ENCODE measurements at places on chromosomes 2 and 18.
A peak's percentile ranks its signal among the peaks of the same experiment; 100 is the strongest.

- peak; percentile 87 for DNase-seq
Measured at GRCh38 chr2:24360050-24360962, at the start of gene ITSN2. Gene ITSN2, minus strand, starts transcription at chr2:24360536. Its CDS starts 32,454 bp downstream, at chr2:24328082.

DNA sequence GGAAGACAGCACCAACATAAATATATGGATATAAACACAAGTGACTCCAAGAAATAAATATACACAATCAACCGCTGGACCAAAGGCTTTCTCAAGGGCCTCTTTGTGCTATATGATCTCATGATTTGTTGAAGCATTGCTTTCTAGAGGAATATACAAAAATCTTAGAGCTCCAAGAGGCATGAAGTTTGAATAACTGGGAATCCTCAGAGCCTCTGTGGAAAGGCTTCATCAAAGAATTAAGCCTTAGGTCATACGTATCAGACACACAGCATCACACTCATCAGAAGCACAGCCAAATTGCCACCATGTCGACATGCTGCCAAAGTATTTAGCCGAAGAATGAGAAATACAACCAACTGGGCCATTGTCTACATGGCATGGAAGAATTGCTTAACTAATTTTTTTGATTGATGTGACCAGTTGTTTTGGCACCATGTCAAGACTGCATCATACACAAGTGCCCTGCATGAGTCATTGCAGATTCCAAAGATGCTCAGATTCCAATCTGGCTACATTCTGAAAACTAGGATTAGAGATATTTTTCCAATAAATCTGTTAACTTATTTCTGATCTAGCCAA is 860.6 kb upstream of the ZEB2 start:
- no peak for DNase-seq

GRCh38 chr18:76495006-76495370 is at the start of gene ZNF516:
Gene ZNF516, minus strand, starts transcription at chr18:76495242. Its CDS starts 52,188 bp downstream, at chr18:76443054.
- DNase-seq = peak; percentile 51

DNA sequence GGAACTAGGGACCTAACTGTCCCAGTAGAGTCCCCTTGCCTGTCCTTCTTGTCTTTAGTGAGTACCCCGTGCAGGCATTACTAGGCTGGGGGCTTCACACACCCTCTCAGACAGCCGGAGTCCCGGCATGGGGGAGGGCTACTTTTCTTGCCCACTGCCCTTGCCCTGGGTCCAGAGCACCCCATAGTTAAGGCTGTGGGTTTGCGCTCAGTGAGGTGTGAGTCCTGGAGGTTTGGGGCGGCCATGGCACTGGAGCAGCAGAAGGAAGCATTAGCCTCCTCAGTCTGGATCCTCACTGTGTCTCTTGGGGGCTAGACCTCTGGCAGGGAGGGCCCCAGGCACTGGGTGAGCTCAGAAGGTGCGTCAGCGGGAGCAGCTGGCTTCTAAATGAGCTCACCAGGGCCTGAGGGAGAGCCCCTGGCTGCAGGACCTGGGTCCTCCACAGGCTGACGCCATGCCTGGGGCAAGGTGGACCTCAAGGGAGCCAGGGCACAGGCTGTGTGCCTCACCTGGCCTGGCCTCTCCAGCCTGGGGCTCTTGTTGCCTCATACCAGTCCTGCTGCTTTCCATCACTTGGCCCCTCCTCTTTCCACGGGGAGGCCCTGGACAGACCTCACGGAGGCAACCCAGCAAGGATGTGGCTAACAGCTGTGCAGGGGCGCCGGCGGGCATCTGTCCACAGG is 27.4 kb downstream of the HS6ST1 start:
- DNase-seq = no peak

GRCh38 chr2:69291721-69292120 is 95.3 kb downstream of the GFPT1 start:
- DNase-seq = no peak

GRCh38 chr2:240383871-240384700 is 51.4 kb upstream of the GPC1 start:
- DNase-seq = no peak

DNA sequence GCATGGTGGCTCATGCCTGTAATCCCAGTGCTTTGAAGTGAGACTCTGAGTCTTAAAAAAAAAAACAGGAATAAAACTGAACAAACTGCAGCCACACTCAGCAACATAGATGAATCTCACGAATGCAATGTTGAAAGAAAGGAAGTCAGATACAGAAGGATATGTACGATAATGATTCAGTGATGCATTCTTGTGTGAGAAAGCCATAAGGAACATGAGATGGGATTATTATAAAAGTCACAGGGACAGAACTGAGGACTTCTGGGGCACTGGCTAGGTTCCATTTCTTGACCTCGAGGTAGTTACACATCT is 56.9 kb upstream of the SMAD2 start:
- no peak for DNase-seq

- no peak for DNase-seq
Measured at GRCh38 chr2:55888936-55889335, 34.6 kb downstream of the EFEMP1 start.

- DNase-seq = no peak
Measured at GRCh38 chr18:44715245-44715644, 34.6 kb downstream of the SETBP1 start.

- no peak for DNase-seq
Measured at GRCh38 chr2:146212602-146213001, 1632.2 kb upstream of the ACVR2A start.

- no peak for DNase-seq
Measured at GRCh38 chr2:66236816-66237802, 197.8 kb upstream of the MEIS1 start.

Data from GM13976 (cell line).